ENCODE measurements at places on chromosomes 4 and X.

- DNase-seq = no peak
These were observed 44.9 kb downstream of the SPATA18 start for GRCh38 chr4:52096048-52096447.

GRCh38 chrX:30943984-30944383, 54.9 kb upstream of the TAB3 start:
- no peak for DNase-seq

GRCh38 chr4:48974979-48975640, 11.0 kb upstream of the CWH43 start:
- no peak for DNase-seq

- no peak for DNase-seq
These were observed 297.9 kb downstream of the GPM6A start for GRCh38 chr4:175514174-175514573.

DNA sequence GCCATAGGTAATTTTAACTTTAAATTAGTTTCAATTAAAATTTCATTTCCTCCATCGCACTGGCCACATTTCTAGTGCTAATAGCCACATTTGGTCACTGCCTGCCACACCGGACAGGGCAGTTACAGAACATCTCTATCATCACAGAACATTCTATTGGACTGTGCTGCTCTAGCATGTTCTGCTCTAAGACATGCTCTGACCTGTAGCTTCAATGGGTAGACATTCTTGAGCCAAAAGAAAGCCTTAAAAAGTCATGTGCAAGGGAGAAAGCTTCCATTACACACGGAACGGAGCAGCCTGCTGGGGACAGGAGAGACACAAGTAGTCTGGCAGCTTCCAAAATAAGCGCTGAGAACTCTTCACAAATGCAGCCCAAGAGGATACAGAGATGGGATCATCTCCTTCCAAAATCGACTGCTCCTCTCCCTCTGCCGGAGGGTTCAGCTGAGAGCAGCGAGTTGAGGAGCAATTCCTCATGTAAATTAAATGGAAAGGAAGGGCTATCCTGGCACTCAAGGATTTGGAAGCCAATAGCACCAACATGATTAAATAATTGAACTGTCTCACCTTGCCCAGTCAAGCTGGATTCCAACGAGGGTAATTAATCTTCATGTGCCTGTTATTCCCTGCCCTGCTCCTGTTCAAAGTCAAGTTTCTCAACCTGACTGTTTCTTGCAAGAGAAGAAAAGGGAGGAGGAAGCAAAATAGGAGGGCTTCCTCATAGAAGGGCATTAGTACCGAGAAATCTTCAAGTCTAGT, 336.4 kb upstream of the NOCT start:
- no peak for DNase-seq

- DNase-seq = no peak
These were observed 80.0 kb downstream of the FHIP1A start for GRCh38 chr4:151488968-151489367.

DNA sequence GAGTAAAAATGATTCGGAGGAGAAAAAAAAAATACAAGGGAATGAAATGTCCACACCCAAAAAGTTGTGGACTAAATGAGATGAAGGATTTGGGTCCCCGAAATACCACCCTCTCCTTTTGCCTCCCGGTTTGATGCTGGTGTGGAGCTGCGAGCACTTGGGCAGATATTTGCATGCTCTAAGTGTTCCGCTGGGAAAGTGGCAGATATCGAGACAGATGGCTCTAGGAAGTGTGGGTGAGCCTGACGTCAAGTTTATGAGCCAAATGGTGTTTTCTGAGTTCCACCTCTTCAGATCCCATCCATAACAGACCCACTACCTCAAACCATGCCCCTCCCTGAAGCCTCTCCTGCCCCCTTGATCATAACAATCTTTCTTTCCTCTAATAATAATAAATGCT, 228.6 kb downstream of the QDPR start:
- no peak for DNase-seq

DNA sequence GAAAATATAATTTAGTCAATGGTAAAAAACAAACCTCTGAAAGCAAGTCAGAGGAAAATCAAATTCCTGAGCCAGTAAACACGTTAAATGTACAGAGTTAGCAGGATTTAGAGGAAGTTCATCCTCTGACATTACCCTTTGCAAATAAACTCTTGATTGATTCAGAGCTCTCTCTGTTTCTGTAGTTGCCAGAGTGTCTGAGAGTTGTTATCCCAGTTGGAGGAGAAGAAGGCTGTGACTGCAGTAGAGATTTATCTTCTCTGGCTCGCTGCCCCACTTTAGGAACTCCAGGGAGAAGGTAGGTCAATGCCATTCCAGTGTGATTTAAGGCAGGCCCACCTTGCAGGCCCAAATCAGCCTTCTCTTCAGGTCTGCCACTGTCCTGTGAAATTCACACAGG, 6.2 kb upstream of the AMOT start:
- DNase-seq = no peak

DNA sequence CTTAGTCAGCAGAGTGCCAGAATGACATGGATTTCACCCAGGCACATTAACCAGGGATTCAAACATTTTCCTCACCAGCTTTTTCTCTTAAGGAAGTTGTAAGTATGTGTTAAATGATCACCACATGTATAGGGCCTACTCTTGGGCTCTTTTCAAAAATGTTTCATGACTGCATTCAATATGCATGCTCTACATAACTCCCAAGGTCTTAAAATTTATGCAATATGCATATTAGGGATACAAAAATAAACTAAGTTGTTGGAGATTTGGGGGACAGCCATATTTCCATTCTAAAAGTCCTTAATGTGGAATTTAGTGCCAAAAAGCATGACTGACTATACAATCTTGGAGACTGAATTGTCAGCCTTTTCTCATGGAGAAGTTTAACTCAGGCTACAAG, 25.0 kb upstream of the TRPC5OS start:
- DNase-seq = no peak

GRCh38 chrX:31543634-31544033, 471.8 kb upstream of the FTHL17 start:
- DNase-seq = no peak

DNA sequence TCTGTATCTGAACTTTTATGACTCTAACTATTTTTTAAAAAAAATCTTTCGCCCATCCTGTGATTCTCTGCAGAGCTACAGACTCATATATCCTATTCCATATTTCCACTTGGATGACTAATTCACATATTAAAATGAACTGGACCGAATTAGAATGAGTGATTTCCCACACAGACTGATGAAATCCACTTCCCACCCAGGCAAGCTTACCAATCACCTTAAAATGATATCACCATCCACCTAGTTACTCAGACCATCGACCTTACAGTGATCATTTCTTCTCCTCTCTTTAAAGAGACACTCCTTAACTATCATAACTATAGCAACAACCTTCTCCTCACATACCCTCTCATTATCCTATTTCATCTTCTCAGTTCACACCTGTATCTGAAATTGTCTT, 34.1 kb upstream of the GUCY1B1 start:
- no peak for DNase-seq

GRCh38 chr4:63563288-63564014, 845.8 kb downstream of the TECRL start:
- peak; percentile 48 for DNase-seq

- no peak for DNase-seq
These were observed 262.7 kb downstream of the IL15 start for GRCh38 chr4:141899103-141899502.

DNA sequence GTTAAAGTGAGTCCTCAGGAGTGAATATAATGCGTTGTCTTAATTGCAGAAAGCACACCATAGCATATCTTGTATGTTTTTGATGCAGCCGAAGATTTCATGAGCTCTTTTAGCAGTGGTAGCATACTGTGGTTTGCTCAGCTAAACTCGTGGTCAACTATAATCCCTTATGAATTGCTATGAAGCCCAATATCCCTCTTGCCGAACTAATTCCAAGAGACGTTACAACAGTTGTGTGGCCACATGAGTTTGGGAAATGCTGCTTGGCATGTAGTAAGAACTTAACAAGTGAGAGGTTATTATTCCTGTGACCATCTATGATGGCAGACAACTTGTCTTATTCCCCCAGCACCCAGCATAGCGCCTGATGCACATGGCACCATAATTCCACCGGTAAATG, 30.7 kb downstream of the SYAP1 start:
- DNase-seq = no peak

GRCh38 chrX:70554081-70554480, 109.4 kb downstream of the DLG3 start:
- no peak for DNase-seq

- peak; percentile 37 for DNase-seq
These were observed 13.9 kb upstream of the PPEF2 start for GRCh38 chr4:75916091-75916661.

GRCh38 chr4:53688186-53688790, 97.0 kb upstream of the LNX1 start:
- no peak for DNase-seq

- no peak for DNase-seq
These were observed 53.2 kb upstream of the TBC1D14 start for GRCh38 chr4:6856391-6856790.

GRCh38 chr4:31374256-31374960, 654.2 kb downstream of the PCDH7 start:
- DNase-seq = no peak

GRCh38 chrX:13167481-13168231, 123.2 kb upstream of the FAM9C start:
- peak; percentile 65 for DNase-seq

- peak; percentile 1 for DNase-seq
These were observed 102.1 kb upstream of the AP1S2 start for GRCh38 chrX:15956681-15957080.

- no peak for DNase-seq
These were observed 79.6 kb downstream of the MAPK10 start for GRCh38 chr4:86280246-86280645.

DNA sequence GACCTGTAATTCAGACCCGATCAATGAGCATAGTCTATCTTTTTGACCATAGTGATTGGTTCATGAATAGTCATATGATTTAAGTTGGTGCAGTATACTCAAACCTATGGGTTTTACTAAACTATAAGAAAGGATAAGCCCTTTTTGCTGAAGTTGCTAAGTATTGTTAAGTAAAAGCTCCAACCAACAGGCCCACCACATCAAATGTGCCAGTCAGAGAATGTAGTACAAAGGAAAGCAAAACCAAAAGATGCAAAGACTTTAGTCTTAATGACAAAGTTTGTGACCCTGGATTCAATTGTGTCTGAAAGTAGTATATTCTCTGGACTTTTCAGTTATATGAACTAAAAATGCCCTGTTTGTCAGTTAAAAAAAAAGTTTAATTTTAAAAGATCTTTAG, 208.1 kb upstream of the TET2 start:
- DNase-seq = no peak

DNA sequence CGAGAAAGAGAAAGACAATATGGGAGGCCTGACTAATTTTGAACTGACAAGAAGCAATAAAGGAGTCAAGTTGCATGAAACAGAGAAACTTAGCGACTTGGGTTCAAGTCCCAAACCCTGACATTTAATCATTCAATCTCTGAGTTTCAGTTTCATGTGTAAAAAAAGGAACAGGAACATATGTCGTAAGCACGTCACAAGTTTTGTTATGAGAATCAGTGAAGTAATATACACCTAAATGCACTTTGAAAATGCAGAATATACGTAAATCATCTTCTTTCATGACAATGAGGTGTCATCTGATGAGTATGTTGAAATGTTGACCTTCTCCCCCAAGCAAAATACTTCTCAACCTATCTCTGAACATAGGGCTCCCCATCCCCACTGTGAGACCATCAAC, 10.4 kb downstream of the ACOT9 start:
- DNase-seq = no peak

Data from NCI-H146 (cell line).